ENCODE measurements at places on chromosomes 1 and 21.

- no peak for DNase-seq
Observed at GRCh38 chr1:225859151-225859550, 23.0 kb downstream of the TMEM63A start.

- DNase-seq = no peak
Observed at GRCh38 chr1:22582661-22583635, 19.7 kb downstream of the EPHA8 start.

- DNase-seq = peak; percentile 41
Observed at GRCh38 chr1:40783001-40783905, at the start of gene KCNQ4. Gene KCNQ4 (plus strand): TSS chr1:40783787. CDS start chr1:40784094, 307 bp downstream.

DNA sequence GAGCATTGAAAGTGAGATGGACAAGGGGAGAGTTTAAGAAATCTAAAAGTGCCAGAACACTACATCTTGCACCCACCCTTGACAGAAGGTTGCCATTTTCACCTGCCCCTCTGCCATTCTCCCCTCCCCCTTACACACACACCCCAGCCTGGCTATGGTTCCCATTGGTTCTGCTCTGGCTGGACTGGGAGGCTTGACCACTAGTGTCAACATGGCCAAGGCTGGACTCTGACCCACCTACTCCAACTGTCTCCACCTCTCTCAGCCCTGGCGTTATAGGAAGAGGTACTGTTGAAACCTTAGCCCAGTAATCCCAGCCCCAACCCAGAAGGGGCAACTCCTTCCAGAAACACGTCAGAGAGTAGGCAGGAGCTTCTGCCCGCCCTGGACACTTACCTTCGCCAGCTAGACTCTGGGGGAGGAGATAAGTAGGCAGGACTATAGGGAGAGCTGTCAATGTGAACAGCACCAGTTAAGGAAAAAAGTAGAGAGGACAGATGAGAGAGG, 4.5 kb downstream of the CRTC2 start:
- no peak for DNase-seq

DNA sequence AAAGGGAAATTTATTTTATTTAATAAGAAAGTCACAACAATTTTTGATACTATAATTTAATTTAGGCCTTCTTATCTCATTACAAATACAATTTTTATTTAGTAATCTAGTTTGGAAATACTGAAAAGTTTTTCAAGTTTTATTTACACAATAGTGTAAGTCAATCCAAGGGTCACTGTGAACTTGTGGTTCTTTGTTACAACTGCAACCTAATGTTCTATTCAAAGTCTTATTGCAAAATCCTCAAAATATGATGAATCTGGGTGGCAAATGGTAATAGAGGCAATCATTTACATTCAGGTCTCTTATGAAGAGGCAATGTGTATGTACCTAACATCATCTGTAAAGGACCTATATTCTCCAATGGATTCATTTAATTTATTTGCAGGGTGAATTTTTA, 421.2 kb downstream of the DPYD start:
- no peak for DNase-seq

All from activated CD4-positive, alpha-beta T cell treated with anti-CD3 and anti-CD28 coated beads for 48 hours (primary cell).